NCI-H748 treated with DMSO at 0.1 percent for 48 hours (cell line): ENCODE measurements at places on chromosomes 4 and X.
A peak's percentile ranks its signal among the peaks of the same experiment; 100 is the strongest.

DNA sequence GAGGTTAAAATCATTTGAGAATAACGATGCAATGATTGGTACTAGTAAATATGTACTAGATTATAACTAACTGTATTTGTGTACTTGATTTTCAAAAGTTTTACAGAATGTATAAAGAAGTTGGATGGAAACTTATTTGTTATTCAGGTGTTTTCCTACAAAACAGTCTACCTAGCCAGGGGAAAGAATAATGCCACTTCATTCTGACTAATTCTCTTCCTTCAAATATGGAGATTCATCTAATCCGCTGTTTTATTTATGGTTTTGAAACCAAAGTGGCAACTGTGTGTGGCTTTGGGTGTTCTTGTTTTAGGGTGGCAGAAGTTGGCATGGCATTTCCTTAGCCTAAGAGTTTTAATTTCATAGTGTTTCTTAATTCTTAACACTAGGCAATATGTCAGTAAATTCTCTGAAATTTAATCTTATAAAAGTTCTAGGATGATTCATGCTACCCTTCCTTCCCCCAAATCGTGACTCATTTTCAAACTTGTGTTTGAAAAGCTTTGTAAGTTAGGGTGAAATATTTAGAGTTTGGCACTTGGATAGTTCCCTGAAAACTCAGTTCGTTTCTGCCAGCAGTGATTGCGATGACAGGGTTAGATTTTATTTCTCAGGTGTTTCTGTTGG is 62.6 kb downstream of the DCLK2 start:
- no peak for DNase-seq

- no peak for DNase-seq
Measured at GRCh38 chr4:96162636-96163035, 322.7 kb downstream of the PDHA2 start.

- DNase-seq = no peak
Measured at GRCh38 chr4:146472404-146472803, 49.3 kb downstream of the SLC10A7 start.

DNA sequence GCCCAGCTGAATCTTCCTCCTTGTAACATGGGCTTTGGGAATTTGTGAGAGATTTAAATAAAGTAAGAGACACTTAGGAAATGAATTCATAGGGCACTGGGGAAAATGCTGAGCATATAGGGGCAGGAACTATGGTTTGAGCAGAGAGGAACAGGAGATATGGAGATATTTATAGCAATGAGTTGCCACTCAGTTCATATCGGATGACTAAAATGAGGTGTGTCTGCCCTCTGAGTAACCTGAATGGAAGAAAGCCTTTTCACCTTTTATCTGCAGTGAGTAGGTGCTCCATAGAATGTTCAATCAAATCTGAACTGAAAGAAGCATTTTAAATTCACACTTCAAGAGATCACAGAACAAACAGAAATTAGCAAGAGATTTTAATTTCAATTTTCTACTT is 105.7 kb downstream of the CEP44 start:
- no peak for DNase-seq

GRCh38 chr4:8731364-8731763 is 138.8 kb downstream of the CPZ start:
- no peak for DNase-seq

DNA sequence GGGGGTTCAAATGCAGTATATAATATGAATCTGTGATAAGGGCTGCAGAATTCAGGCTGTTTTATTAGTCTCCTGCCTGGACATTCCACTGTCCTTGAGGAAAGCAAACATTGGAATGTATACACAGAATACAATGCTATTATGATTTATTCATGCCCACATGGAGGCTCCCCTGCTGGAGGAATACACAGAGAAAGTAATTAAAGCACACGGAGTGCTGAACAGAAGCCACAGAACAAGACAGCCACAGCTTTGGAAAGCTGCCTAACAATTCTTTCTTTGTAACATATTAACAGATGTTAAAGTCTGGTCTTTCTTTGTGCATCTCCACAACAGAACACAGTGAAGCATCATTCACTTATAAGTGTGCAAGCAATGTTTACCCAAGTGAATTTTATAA is 155.8 kb downstream of the ARAP2 start:
- DNase-seq = peak; percentile 74

DNA sequence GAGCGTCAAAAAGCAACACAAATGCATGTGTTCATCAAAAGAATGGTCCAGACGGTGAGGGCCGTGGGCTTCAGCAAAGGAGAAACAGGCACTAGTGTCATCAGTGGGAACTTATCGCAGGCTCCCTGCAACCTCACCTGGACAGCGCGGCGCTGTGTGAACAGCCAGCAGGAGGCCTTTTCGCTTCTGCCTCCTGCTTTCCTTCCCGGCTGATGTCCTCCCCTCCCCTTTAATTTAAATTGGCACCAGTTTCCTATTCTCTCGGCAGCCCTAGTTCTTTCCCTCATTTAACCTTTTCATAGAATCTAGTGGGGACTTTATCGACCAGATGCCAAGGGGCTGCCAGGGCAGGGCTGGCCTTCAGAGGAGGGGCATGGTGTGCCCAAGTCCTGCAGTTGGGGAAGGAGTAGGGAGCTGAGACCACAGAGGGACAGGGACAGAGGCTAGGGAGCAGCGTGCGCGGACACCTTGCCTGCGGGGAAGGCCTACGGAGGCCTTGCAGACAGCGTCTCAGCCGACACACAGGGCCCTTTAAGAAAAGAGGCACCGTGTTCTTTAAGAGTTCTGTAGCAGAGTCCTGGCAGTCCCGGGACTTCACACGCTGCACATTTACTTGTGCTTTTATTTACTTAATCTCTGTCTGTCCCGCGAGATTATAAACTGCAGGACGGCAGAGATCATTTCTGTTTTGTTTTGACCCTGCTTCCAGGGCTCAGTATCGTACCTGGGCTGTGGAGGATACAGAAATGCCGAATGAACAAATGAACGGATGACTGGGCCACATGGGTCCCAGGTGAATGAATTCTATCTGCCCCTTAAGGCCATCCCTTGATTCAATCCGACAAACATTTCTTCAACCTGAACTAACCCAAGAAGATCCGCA is 8.4 kb upstream of the SORBS2 start:
- no peak for DNase-seq

DNA sequence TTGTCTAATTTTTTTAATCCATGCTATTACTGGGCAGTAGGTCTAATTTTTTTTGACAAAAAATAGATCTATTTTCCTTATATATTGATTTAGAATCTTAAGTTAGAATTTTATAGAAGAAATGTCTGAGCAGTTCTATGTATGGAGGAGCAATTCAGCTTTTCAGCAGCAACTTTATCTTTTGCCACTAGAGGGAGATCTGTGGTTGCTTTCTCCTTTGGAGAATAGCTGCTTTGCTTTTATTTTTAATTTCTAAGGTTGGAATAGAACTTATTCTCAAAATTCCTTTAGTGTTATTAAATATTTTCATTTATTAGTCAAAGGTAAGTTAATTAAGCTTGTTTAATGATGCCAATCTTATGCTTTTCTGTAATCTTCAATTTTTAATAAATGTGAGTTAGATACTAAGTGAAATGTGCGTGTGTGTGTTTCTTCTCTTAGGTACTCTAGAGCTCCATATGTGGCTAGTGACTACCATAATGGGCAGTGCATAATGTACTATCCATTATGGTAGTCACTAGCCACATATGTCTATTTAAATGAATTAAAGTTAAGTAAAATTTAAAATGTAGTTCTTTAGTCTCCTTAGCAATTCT is 29.3 kb downstream of the FAM199X start:
- peak; percentile 0 for DNase-seq

- DNase-seq = no peak
Measured at GRCh38 chr4:102569200-102569599, 68.0 kb downstream of the NFKB1 start.

DNA sequence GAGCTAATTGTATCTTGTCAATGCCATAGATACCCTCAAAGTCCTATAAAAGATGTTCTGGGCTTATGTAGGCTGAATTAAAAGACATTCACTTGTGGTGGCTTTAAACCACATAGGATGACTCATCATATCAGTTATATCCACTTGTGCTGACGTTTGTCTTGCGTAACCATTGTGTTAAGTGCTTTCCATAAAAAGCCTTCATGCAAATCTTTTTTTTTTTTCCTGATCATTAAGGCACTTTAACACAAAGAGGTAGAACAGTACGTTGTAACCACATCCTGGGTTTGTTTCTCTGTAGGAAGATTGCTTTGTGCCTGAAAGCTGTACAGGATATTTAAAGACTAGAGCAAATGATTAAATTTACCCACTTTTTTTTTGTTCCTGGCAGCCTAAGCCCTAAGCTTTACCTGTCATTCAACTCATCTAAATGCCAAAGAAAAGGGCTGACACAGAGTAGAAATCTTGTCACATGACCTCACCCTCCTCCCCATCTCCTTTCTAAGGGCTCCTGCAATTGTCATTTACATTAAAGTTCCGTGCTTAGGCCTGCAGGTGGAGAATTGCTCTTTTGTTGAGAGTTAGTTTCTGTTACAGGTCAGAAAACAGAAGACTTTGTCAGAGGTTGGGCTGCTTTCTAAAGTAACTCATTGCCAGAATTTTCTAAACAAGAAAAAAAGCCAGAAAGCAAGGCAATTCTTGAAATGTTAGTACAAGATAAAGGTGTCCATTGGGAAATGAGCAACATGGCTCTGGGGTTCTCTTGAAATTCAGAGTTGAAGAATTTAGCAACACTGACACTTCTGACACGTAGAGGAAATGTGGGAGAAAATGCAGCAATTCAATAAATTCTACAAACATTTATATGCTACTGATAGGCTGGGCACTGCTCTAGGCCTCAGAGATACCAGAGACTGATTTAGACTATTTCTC is 555.6 kb downstream of the PPARGC1A start:
- DNase-seq = peak; percentile 22

- DNase-seq = no peak
Measured at GRCh38 chr4:20683766-20684165, 16.5 kb upstream of the PACRGL start.

- DNase-seq = no peak
Measured at GRCh38 chrX:46040001-46040400, 505.2 kb downstream of the ZNF674 start.

GRCh38 chrX:56089376-56089775 is 142.8 kb upstream of the KLF8 start:
- no peak for DNase-seq

- DNase-seq = no peak
Measured at GRCh38 chr4:41795796-41796385, 47.4 kb upstream of the PHOX2B start.

GRCh38 chrX:119503484-119503861 is 35.2 kb downstream of the SLC25A5 start:
- DNase-seq = no peak

GRCh38 chr4:95957759-95958158 is 117.9 kb downstream of the PDHA2 start:
- no peak for DNase-seq

DNA sequence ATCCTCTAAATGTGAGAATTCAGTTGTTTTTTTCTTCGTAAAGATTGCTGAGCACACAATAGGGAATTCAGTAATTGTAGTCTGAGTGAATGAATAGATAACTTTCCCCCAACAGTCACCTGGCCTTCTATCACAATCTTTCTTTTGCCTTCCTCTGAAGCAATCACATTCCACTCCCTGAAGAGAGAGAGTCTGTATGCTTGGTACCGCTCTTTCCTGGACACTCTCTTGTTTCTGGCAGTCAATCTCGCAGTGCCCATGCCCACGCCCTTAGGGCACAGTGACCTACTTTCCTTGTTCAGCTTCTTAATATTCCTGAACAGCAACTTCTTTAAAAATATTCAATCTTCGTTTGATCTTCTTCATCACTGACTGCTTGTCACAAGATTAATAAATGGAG is 255.9 kb downstream of the ADAMTS3 start:
- DNase-seq = no peak

DNA sequence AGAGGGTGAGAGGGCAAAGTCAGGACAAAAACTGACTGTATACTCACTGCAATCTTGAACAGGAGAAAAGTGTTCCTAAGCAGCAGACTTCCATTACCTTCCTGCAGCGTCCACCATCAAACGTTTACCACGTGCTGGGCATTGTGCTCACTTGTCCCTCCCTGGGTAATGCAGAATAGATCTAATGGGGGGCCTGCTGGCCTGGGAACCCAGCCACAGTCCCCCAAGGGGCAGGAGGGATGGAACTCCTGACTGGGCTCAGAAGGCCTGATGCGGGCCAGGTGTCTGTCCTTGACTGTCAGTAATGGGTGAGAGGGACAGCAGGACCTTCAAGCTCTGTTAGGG is 37.6 kb upstream of the FAM156A start:
- DNase-seq = no peak

GRCh38 chrX:43688586-43688985 is 32.5 kb downstream of the MAOA start:
- no peak for DNase-seq

DNA sequence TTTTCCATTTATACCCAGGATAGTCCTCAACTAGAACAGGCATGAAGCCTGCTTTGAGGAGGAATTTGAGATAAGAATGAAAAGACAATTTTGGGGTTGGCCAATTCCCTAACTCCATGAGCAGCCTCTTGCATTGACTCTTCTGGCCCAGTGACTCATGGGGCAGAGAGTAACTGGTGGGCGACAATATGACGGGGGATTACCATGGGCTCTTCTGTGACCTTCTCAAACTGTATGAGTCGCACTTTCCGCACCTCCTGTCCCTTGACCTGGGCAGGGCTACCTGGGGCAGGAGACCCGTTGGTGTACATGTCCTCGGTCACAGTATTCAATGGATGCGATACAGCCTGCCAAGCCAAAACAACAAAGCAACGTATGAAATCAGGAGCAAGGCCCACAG is 13.3 kb downstream of the MPP1 start:
- DNase-seq = no peak

DNA sequence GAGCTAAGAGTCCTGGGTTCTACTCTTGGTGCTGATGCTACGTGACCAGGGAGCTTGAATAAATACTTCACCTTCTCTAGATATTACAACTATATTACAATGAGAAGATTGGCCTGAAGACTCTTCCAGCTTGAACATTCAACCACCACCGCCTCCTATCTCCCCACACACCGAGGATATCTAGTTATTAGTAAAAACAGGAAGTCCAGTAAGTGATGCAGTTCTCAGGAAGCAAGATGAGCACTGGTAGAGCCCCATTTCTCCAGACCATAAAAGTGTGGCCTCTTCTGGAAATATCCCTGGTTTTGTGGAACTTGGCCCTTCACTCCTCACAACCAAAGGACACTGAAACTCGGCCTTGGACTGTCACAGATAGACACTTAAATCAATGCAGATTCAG is 18.5 kb downstream of the PJA1 start:
- DNase-seq = no peak

GRCh38 chr4:38094419-38094818 is 134.2 kb downstream of the PTTG2 start:
- DNase-seq = no peak

DNA sequence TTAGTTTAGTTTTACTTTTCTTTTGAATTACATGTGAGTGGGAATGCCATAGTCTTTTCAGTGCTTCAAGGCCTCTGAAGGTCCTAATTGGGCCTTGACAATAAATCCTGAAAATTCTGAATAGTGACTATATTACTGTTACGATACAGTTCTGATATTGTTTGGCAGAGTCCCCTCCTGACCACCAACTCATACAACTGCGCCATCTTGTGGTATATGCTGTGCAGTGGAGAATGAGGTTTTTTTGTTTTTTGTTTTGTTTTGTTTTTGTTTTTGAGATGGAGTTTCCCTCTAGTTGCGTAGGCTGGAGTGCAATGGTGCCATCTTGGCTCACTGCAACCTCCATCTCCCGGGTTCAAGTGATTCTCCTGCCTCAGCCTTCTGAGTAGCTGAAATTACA is 56.6 kb upstream of the CHRDL1 start:
- DNase-seq = peak; percentile 3

- no peak for DNase-seq
Measured at GRCh38 chr4:105978684-105979296, 83.5 kb downstream of the NPNT start.
